CD4-positive, alpha-beta T cell treated with Interleukin-6 at 100 ng/mL for 8 hours (primary cell): ENCODE measurements at places on chromosomes 1 and 21.

DNA sequence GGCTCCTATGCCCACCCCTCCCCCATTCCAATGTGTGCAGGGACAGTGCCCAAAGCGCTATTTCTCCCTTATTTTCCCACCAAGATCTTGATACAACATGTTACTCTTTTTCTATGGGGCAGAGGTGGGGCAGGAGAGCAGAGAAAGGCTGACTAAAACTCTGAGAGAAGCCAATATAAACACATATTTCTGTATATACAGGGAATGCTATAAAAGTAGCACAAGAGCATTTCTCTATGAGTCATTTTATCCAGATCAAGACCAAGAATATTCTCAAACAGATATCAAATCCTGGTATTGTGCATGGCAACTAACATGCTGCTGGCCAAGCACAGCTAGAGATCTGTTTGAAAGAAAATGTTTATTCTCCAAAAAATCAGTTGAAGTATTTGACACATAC, 7.3 kb downstream of the WDR26 start:
- DNase-seq, result no peak

DNA sequence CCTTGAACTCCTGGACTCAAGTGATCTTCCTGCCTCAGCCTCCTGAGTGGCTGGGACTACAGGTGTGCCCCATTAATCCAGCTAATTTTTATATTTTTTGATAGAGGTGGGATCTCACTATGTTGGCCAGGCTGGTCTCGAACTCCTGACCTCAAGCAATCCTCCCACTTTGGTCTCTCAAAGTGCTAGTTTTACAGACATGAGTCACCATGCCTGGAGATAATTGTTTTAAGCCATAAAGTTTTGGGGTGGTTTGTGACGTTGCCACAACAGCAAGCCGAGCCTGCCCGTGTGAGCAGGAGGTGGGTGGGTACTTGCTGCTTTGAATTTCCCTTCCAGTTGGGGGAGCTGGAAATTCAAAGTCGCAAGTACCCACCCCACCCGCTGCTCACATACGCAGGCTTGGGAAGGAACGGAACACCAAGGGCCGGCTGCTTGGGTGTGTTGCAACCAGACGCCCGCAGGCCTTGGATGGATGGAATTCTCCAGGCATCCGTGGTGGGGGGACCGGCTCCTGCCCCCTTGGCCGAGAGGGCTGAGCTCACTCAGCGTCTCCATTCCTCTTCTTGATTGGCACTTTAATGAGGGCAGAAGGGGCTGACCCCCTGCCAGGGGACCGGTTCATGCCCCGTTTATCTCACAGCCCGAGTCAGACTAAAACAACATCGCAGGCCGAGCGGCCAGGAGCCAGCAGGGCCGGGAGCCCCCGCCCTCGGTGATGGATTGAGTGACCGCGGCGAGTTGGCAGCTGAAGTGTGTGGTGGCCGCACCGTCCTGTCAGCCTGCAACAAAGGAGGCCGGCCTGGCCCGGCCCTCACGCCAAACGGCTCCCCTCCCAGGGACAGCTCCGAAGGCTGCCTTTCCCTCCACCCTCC, 78.1 kb downstream of the DHRS3 start:
- no peak for DNase-seq

DNA sequence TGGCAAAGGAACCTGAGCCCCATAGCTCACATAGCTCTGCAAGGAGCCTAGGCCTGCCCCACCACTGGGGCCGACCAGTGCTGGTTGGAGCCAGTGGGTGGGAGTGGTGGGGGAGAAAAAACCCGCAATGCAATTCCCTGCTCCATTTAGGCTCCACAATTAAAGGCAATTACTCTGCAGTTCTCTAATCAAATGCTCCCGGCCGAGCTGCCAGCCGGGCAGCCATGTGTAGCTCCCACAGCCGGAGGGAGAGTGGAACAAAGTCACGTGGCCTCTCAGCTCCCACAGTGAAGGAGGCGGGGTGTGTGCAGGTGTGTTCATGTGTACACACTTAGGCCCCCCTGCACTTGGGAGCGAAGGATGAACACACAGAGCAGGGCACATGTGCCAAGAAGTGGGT, 81.6 kb downstream of the KIRREL1 start:
- no peak for DNase-seq

DNA sequence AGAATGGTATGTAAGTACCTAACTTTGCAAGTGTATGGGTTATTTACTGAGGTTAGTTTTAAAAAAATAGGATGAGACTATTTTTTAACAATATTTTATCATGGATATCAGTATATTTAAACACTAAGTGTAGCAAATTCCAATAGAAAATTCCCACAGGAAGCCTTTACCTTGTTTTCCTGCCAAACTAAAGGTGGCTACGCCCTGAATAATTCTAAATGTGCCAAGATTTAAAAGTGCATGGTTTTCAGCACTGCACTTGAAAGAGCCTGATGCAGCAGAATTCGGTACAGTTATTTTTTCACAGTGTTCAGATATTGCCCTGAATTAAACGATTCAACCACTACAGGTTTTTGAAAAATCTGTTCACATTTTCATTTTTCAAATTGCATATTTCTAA, 1622.8 kb upstream of the B3GALT2 start:
- no peak for DNase-seq

DNA sequence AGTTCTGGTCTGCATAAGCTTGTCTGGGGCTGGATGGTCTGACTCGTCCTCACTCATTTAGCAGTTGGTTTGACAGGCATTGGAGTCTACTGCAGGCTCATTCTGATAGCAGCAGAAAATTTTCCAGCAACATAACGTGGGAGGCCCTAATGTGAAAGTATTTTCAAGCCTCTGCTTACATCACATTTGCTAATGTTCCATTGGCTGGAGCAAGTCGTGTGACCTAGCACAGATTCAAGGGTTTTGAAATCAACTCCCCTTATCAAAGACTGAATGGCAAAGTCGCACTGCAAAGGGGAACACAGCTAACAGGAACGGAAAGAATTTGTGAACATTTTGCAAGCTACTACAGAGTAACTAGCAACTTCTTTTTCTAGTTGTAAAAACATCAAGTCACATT, 2.3 kb upstream of the USH2A start:
- no peak for DNase-seq

DNA sequence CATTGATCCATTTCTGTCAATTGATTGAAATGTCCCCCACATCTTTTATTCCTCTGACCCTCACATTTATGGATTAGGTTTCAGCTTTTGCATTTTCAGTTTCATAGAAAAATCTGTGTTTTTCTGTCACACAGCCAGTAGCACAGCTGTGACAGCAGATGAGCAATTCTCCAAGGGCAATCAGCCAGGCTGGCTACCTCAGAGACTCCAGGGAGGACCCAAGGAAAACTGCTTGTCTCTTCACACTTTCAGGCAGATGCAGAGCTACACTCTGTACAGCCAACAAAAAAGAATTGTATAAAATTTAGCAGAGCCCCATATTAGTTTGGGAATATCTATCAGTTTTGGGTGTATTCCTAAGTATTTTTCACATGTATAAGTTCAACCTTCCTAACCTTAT, 257.2 kb downstream of the LRRC7 start:
- no peak for DNase-seq

- no peak for DNase-seq
These were observed 10.8 kb downstream of the UBASH3A start for GRCh38 chr21:42414553-42414927.

DNA sequence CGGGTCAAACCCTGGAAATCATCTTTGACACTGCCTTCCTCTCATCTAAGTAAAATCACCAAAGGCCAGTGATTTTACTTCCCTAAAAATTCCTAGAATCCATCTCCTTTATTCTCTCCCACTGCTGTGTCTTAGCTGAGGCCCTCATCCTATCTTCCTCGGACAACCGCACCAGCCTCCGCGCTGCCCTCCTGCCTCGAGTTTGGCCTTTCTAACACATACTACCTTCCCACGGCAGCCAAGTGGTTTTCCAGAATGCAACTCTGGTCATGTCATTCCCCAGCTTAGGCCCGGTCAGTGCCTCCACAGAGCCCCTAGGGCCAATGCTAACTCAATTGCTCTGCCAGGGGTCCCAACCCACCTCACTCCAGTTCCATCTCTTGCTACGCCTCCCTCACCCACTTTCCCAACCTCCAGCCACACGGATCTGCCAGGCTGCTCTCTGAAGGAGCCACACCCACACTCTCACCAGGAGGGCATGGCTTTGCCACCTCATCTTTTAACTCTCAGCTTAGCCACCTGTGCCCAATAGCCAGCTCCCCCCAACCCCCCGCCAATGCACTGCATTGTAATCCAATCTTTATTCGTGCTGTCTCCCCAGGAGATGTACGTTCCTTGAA, 6.8 kb downstream of the TMEM9 start:
- DNase-seq, result no peak
